ENCODE measurements at places on chromosomes 3 and 15.

- DNase-seq: no peak
Observed at GRCh38 chr15:42804739-42805138, 67.8 kb upstream of the CDAN1 start.

GRCh38 chr15:40992825-40993224 is 39.6 kb downstream of the CHAC1 start:
- DNase-seq: no peak

DNA sequence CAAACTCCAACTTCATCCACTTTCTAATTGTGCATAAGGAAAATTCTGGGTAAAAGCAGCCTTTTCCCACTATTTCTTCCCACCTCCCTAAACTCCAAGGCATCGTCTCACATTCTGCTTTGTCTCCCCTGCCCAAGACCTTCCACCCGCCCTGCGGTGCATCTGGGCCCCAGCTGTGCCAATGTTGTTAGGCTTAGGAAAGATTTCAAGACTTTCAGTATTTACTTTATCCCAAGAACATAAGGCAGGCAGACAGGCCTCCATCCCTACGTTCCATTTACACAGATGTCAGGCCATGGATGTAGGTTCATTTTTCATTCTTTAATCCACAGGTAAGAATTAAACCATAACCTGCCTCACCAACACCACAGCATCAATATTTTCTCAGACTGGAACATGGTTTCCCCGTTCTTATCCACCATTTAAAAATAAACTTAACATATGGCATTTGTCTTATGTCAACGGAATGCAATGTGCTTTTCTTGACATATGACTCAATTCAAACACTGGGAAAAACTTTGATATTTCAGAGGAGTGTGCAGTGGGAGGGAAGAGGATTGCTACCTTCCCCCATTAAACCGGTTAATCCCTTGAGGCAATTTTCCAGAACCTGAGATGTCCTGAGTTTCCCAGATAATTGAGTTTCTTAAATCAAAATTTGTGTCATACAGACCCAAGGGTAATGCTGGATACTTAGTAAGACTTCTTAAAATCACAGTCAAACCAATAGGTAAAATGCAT is 238.0 kb upstream of the LRIG1 start:
- DNase-seq: no peak

GRCh38 chr15:59258317-59258716 is 51.7 kb downstream of the LDHAL6B start:
- no peak for DNase-seq

- no peak for DNase-seq
Observed at GRCh38 chr3:186318135-186318534, 43.9 kb downstream of the DGKG start.

GRCh38 chr3:14265246-14265962 is 86.8 kb downstream of the LSM3 start:
- DNase-seq: no peak

- no peak for DNase-seq
Observed at GRCh38 chr3:43699864-43700263, 9.1 kb downstream of the ABHD5 start.

- no peak for DNase-seq
Observed at GRCh38 chr15:100612539-100612938, 10.2 kb downstream of the ASB7 start.

DNA sequence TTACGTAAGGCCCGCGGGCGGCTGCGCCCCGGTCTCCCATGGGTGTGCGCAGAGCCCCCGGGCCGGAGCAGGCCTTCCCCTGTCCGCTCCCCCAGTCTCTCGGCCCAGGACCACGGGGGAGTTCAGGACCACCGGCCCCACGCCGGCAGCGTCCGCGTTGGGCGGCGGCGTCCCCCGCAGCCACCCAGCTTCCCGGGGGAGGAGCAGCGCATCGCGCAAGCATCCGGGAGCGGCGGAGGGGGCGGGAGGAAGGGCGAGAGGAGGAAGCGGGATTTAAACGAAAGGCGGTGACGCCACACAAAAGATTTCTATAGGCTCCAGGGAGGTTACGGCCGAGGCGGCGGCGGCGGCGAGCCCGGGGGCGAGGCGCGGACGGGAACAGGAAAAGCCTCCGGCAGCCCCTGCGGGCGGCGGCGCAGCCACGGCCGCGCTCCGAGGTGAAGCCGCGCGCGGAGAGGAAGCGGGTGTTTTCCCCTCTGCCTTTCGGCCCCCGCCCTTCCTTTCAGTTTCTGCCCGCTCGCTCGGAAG is at the start of gene TLNRD1:
Gene TLNRD1 (plus strand): TSS at position 300 of the 528 bp plus-strand sequence. CDS start 1,349 bp downstream, outside the sequence.
- DNase-seq: no peak

DNA sequence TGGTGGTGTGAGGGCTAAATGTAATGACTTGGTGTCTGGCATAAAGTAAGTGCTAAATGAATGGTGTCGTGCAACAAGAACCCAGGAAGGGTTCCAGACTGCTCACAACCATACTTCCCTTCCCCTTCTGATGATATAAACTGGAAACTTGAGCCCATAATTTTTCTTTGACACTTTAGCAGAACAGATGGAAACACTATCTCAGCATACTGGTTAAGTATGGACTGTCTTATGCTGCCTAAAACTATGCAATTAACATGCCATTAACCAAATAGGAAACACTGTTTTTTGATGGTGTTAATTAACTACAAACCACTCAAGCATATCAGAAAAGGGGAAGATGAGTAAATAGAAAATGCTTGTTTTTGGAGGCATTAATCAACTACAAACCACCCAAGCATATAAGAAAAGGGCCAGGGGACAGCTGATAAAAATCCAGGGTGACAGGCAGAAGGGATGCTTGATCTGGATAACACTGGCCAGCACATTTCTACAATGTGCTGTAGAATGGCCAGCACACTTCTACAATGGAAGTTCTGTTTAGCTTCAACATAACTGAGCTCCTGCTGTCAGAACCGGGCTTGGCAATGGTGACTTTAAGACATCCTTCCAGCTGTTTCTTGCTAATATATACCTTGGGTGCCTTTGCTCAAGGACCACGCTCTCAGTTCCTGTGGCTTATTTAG is 85.5 kb upstream of the FAM3D start:
- DNase-seq: no peak

- DNase-seq: no peak
Observed at GRCh38 chr3:44016818-44017217, 224.9 kb upstream of the TOPAZ1 start.

DNA sequence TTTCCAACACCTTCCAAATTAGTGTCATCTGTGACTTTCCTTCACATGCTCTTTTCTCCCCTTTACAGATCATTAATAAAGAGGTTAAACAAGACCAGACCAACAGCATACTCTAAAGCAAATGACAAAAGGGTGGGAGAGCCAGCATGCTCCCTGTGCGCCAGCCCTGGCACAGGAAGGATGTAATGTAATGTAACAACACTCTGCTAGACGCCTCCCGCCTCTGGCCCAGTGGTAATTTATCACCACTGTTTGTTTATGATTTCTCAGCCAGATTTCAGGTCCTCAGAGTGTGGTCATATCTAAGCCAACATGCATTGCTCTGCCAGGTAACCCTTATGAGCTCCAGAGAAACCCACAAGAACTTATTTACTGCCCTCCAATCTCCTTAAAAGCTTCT is 189.5 kb upstream of the WNT5A start:
- no peak for DNase-seq

DNA sequence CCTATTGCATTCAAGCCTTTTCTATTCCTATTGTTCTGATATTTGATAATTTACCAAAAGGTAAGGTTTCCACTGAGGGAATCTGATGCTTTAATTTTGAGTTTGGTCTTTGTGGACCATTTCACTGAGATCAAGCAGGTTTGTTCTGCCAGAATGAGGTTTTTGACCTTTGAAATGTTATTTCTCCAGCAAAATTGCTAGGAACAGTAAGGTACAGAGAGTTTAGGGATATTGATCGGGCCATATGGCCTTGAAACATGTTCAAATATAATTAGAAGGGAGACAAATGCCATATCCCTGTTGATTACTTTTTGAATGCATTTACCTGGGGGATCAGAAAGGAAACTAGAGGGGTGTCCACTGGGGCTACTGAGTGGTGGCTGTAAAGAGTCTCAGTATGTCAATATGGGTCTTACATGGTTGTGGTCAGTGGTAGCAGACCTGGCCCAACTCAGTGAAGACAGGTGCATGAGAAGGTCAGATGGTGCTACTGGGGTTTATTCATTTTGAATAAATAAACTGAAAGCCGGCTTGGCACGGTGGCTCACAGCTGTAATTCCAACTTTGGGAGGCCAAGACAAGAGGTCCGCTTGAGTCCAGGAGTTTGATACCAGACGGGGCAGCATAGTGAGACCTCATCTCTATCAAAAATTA is 100.2 kb downstream of the SV2B start:
- DNase-seq: no peak

GRCh38 chr3:97940034-97940433 is 32.2 kb downstream of the RIOX2 start:
- DNase-seq: no peak

DNA sequence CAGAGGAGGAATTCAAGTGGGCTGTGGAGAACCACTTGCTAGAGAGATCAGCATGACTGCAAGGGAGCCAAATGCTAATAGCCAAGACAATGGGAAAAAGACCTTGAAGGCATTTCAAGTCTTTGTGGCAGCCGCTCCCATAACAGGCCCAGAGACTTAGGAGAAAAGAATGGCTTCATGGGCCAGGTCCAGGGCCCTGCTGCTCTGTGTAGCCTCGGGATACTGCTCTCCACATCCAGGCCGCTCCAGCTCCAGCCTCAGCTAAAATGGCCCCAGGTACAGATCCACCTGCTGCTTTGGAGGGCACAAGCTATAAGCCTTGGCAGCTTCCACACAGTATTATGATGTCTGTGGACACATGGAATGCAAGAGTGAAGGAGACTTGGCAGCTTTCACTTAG is 157.7 kb downstream of the NECTIN3 start:
- no peak for DNase-seq

DNA sequence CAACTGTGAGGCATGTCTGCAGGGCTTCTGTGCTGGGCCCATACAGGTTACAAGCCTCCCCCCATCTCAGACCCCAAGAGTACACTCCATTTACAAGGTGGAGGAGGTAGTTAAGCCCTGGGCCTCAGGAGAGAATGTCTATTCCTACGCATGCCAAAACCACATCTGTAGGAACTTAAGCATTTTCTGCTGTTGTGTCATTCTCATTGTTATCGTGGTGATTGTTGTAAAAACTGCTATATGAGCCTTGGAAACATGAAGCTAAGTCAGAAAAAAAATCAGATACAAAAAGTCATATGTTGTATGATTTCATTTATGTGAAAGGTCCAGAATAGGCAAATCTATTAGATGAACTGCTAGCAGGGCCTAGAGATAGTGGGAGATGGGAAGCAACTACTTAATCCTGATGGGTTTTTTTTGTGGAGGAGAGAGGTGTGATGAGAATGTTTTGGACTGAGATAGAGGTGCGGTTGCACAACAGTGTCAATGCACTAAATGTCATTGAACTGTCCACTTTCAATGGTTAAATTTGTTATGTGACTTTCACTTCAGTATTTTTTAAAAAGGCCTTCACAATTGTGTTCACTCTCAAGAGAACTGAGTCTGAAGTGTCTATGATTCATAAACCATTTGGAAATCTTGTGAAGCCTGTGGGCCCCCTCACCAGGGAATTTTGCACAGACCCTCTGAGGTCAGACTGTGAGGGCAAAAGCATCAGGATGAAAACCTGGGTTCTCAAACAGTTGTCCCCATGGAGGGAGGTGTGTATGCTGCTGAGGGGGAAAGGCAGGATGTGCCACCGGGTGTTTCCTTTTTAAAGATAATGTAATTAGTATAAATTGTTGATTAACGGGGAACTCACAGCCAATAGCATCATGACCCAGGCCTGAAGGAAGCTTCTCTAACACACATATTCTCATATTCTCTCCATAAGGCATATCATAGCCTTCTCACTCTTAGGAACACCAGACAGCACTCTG is 3.2 kb downstream of the RTP3 start:
- DNase-seq: no peak

- DNase-seq: no peak
Observed at GRCh38 chr3:23490459-23490858, 287.3 kb downstream of the UBE2E2 start.

DNA sequence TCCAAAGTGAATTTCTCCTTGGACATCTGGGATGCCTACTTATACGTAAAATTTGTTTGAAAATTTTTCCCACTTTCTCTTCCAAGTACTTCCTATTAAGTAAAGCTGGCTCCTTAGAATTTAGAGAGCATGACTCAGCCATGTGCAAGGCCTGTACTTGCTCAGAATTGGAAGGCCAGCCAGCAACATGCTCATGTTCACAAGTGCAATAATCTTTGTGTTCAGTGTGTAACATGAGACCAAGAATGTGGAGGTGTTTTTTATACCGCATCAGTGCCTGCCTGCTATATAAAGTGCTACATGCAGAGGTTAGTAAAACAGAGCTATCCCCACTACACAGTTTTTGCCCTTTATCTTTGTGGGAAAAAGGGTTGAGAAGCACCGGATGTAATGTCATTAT is 151.9 kb upstream of the FEZF2 start:
- no peak for DNase-seq

DNA sequence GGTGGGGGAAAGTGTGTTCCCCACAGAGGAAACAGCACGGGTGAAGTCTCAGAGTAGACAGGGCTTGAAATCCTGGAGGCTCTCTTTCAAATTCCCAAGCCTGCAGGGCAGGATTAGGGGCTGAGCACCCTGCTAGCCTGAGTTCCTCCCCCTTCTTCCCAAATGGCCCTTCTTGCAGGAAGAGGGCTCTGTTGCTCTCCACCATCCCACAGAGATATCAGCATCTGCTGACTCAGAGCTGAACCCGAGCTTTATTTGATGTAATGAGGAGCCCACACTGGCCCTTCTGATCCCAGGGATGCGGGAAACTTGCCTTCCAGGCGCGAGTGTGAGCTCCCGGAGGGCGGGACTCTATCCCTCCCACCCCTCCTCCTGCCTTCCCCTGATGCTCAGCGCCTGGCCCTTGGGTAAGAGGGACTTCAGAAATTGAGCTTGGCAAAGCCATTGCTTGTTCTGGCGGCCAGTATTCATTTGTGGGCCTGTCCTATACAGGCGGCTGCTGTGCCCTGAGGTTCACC is 1.4 kb upstream of the STRA6 start:
- no peak for DNase-seq

DNA sequence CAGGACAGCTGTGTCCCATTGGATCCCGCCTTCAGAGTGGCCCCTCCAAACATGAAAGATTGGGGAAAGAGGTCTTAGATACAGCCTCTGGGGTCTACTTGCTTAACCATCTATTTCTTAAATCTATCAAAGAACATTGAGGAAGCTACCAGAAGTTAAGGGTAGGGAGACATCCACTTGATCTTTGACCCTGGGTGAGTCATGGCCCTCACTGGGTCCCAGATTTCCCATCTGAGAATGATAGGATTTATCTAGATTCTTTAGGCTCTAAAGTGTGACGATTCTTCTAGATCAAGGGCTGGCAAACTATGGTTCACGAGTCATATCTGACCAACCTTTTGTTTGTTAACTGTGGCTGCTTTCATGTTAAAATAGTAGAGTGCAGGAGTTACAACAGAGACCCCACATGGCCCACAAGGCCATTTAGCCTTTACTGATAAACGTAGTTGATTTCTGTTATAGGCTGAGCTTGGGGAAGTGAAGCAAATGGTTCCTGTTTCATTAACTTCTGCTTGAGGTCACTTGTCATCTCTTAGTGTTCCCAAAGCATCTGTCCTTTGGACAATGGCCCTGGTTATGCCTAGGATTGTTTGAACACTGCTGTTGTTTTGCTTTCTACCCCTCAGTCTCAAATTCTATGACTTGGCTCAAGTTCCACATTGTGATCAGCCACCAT is 8.0 kb downstream of the MUC13 start:
- DNase-seq: no peak

- DNase-seq: no peak
Observed at GRCh38 chr3:138800248-138800647, 34.5 kb downstream of the PIK3CB start.

Data from C1 segment of cervical spinal cord (tissue), 14 donors.